Hair follicle dermal papilla cell (primary cell): ENCODE measurements at places on chromosomes 5 and 9. TPM values are rescaled to one million over a fixed set of nuclear protein-coding genes. Genes with fewer than 3 reads are reported as not detected.

The PCDHA9 gene
- 0.16 and 0.36 TPM in 2 replicates for total RNA-seq

The PFDN1 gene
- total RNA-seq = 48.0 and 57.0 TPM in 2 replicates

The ORM2 gene
- not detected in 2 replicates for total RNA-seq

The TARS1 gene
- 209 and 219 TPM in 2 replicates for total RNA-seq

The MAP1B gene
- 180 and 226 TPM in 2 replicates for total RNA-seq

The EFNA5 gene
- 10.3 and 11.7 TPM in 2 replicates for total RNA-seq

The NUTM2G gene
- total RNA-seq = not detected in 2 replicates

The CARD9 gene
- total RNA-seq = 2.9 and 3.2 TPM in 2 replicates

The LURAP1L gene
- 8.0 and 8.1 TPM in 2 replicates for total RNA-seq

The TNC gene
- total RNA-seq = 766 and 1,310 TPM in 2 replicates

The PFN3 gene
- total RNA-seq = not detected in 2 replicates

The ZNF483 gene
- 3.1 and 4.4 TPM in 2 replicates for total RNA-seq

The JAK2 gene
- total RNA-seq = 9.4 and 14.4 TPM in 2 replicates

The CDKN2B-AS1 gene
- 8.4 and 10.1 TPM in 2 replicates for total RNA-seq

The ZFR gene
- 105 and 117 TPM in 2 replicates for total RNA-seq

The MAMDC2 gene
- total RNA-seq = 9.9 and 27.4 TPM in 2 replicates

The GPR150 gene
- under 0.01 and 0.12 TPM in 2 replicates for total RNA-seq
